ENCODE measurements at places on chromosomes 3 and 15.

DNA sequence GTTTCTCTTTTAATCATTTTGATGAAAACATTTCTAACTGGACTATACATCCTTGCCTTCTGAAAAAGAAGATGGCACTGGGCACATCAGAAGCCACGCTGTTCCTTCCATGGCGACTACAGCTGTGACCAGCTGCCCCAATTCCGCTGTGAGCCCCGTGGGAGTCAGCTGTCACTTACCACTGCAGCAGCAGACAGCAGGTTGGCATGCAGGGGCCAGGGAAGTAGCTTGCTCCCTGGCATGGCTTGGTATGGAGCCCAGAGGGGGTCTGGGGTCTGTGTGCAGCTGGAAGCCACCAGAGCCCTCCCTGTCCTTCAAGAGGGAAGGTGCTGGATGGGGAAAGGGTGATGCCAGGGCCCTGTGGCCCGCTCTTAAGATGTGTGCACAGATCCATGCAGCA is 4.5 kb upstream of the ZXDC start:
- DNase-seq, result no peak

DNA sequence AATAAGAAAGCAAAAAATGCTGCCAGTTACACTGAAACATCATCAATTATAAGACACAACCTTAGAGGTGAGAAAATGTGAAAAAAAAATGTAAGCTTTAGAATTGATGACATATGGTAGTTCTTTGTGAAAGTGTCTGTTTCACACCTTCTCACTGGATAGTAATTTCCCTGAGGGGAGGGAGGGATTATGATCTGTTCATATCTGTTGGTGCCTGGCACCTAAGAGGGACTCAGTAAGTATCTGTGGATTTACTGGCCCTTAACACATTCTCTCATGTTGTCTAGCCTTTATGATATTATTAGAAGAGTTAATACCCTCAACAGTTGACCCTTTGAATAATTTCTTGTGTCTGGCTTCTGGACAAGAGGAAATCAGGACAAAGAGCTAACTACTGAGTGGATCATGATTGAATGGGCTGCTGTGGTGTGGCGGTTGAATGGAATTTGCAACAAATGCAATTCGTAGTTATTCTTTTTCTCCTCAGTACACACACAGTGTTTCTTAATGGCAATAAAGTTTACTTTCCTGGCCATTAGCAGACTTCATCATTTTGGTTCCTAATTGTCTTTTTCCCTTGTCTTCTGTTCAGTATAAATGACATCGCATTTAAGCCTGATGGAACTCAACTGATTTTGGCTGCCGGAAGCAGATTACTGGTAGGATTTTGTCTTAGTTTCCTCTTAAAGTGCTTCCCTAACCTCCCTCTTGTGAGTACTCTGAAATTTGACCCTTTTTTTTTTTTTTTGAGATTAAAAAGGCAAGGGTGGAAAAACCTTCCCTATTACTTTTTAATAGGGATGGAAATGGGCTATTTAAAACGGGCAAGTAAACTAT is 9.5 kb downstream of the IFT122 start:
- no peak for DNase-seq

DNA sequence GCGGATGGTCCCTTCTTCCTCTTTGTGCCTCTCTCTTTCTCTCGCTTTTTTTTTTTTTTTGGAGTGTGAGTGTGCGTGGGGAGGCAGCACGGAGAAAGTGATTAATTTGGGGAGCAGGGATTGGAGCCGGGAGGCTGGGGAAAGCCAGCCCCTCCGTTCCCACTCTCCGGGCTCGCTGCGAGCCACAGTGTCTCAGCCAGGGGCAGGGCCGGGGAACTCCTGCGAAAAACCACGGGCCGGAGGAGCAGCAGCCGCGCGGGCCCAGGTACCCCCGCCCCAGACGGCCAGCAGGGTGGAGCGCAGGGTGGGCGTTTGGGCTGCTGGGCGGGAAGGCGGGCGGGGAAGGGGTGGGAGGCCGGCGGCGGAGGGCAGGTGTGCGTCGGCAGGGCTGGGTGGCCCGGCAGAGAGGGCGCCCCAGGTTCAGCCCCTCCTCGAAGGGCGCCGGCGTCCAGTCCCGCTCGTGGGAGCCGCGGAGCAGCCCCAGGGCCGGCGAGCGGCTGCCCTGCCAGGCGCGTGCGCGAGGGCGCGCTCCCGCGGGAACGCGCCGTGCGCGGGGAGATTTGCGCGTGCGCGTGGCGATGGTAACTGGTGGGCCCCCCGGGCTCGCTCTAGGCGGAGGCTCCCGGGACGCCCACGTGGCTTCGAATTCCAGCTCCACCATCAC is 1.4 kb downstream of the CHL1 start:
- no peak for DNase-seq

GRCh38 chr3:139439278-139439677 is 37.0 kb downstream of the RBP2 start:
- no peak for DNase-seq

DNA sequence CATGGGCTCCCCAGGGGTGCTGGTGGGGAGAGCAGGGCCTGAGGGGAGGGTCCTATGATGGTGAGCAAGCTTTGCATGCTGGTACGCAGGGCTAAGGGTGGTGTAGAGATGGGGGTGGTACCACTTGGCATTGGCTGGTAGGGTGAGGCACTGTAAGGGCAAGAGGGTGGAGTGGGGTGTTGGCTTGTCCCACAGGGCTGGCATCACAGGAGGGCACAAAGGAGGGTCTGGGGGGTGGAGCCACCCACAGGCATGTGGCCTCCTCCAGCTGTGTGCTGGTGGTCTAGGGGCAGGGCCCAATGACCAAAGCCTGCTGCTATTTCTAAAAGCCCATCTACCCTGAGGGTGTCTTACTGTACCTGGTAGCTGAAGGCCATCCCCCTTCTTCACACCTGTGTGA is 65.2 kb upstream of the SEC13 start:
- DNase-seq, result no peak

- no peak for DNase-seq
These were observed 30.7 kb upstream of the COPG1 start for GRCh38 chr3:129218742-129219141.

DNA sequence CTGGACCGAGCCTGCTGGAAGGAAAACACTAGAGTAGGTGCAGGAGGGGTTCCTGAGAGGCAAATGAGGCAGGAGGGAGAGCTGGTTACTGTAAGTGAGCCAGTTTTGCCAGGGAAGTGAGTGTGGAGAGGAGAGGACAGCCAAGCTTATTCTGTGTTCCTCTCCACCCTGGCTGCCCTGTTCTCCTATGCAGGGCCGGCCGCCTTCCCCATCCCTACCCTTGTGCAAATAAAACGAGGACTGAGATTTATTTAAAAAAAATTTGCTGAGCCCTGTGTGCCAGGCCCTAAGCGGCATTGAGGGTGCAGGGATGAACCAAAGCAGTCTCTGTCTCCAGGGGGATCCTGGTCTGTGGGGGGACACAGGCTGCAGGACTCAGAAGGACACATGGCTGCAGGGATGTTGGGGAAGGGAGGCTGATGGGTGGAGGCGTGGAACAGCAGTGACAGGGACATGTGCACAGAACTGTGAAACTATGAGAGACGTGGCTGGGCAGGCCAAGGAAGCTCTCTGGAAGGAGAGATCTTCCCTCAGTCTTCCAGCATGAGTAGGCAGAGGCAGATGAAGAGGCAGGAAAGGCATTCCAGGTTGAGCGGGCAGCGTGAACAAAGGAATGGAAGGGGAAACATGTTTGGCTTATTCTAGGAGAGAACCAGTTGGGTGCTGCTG is 12.1 kb downstream of the CORO2B start:
- DNase-seq, result no peak

GRCh38 chr3:190288836-190289235 is 33.4 kb downstream of the CLDN1 start:
- no peak for DNase-seq

GRCh38 chr3:2838546-2839157 is 271.5 kb downstream of the IL5RA start:
- no peak for DNase-seq

- DNase-seq, result no peak
These were observed 53.6 kb upstream of the THRB start for GRCh38 chr3:24548278-24548677.

DNA sequence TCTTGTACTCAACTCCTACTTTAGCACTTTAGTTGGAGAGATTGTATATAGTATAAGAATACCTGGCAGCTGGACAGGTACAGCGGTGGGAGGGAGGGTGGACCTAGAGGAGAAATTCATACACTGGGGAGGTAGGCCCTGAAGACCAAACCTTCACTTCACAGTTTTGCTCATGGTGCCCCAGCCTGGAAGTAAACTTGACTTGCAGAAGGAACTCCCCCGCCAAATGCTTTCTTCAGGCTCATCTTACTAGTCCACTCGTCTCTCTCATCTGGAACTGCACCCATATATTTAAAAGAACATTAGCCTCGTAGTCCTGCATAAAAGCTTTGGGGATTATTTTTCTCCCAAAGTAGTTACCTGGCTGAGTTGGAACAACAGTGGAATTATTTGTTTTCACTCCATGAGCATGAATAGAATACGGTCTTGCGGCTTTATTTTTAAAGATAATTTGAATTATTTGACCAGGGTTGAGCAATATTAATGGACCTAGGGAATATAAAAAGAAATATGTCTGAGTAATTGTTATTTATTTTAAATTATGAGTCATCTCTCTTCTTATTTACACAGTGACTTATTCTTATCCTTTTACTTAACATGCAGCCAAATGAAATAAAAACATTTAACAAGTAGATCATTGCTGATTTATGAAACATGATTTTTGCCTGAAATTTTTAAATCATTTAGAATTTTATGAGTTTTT is 25.5 kb upstream of the CP start:
- DNase-seq, result no peak

DNA sequence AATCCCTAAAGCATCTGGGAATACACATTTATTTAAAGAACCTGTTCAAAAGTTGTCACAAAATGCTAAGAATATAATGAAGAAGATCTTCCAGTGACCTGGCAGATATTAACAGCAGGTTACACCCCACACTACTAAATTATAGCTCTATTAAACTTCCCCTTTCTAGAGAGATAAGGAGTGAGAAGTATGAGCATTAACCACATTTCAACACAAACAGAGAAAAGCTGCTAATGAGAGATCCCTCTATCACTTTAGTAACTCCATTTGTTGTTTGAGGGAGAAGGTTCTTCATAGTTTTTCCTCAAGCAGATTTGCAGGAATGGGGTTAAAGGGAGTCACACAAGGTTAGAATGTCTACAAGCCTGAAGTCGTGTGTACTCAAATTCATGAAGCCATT is 3.6 kb downstream of the COL8A1 start:
- no peak for DNase-seq

GRCh38 chr3:128343287-128344051 is 123.2 kb downstream of the DNAJB8 start:
- DNase-seq, result no peak

DNA sequence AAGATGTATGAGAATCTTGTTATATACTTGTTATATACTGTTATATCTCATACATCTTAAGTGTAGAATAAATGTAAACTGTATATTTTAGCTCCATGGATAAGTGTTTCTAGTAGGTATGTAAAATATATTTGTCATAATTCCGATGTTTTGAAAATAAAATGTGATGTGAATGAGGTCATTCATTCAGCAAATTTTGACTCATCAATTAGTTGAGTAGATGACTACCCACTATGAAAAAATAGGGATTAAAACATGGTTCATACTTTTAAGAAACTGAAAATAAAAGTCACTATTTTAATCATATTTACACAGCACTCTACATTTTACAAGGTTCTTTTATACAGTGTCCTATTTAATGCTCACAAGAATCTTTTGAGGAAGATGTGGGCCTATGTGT is 28.4 kb upstream of the CNTN3 start:
- DNase-seq, result no peak
